Suppressor macrophage treated with lipopolysaccharide for 1 hour (primary cell): ENCODE measurements at places on chromosomes 6 and 20.

DNA sequence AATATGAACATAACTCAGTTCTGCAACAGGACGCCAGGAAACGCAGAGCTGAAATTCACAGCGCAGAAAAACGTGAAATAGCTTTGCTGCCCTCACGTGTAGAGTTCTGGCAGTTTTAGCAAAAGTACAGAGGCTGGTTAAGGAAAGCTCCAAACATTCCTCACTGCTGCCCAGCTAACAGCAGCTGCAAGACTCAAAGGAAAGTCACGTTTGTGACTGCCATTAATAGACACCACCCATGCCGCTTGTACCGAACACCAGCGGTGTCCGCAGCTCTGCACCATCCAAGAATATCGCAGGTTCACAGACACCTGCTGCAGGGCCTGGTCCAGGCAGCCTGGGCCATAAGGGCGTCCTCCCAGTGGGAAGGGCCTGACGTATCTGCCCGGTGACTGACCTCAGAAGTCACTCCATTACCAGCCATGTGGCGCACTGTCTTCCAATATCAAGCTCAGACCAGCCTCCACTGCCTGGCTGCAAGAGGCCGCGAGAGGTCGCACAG is 61.4 kb downstream of the WDR27 start:
- DNase-seq, result no peak

- no peak for DNase-seq
These were observed 242.5 kb upstream of the KCNG1 start for GRCh38 chr20:51265361-51265760.

- DNase-seq, result no peak
These were observed 90.2 kb downstream of the GMDS start for GRCh38 chr6:2155206-2155605.

DNA sequence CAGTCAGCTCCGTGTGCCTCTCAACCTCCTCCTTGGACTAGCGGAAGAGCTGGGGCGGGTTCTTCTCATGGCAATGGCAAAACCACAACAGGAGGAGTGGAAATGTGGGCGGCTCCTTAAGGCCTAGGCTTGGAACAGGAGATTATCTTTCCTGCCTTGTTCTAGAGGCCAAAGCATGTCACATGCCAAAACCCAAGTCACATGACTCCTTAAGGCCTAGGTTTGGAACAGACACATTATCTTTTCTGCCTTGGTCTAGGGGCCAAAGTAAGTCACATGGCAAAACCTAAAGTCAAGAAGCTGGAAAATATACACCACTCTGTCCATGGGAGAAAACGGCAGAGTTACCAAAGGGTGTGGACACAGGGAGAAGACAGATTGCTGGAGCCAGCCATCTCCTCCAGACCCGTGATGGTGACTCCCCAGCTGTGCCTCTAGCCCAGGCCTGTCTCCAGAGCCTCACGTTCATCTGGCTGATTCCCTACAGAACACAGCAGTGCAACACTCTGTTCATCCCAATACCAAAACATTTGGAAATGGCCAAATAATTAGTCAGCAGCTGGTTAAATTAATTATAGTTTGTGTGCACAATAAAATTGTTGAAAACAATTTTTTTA is 34.2 kb downstream of the ANKRD60 start:
- no peak for DNase-seq

DNA sequence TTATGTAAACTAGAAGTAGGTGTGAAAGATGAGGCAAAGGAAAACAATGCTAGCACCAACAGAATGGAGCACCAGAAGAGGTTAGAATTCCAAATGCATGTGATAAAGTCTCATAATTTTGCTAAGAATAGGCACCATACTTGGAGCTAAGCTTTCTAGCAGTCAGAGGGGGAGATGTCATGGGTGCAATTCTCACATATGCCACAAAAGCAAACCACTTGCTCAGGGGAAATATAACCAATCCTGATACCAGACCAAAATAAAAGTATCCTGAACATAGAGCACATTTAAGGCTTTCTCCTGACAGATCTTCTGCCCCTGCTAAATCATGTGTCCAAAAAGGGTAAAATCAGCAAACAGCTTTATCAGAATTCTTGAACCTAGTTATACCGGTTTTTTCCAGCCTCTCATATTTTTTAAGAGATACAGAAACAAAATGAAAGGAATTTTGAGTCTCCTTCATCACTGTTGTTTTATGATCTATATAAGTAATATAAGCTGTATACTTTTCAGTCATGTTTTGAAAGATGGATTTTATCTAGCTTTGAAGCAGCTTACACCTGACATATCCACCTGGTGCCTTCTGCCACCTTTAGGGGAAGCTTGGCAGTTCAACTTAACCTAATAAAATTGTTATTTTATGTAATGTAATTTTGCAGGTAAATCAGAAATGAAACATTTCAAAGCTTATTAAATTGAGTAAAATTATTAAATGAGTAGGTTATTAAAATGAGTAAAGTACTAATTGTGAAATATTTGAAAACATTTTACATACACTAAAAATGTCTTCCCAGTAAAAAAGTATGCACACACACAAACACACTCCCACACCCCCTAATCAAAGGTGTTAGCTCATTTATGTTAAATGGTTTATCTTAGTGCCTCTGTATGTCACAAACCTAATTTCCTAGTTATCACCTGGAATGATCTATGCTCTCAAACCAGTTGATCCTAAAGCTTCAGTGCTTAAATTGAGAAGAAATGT is 2.8 kb downstream of the SPO11 start:
- DNase-seq, result no peak

DNA sequence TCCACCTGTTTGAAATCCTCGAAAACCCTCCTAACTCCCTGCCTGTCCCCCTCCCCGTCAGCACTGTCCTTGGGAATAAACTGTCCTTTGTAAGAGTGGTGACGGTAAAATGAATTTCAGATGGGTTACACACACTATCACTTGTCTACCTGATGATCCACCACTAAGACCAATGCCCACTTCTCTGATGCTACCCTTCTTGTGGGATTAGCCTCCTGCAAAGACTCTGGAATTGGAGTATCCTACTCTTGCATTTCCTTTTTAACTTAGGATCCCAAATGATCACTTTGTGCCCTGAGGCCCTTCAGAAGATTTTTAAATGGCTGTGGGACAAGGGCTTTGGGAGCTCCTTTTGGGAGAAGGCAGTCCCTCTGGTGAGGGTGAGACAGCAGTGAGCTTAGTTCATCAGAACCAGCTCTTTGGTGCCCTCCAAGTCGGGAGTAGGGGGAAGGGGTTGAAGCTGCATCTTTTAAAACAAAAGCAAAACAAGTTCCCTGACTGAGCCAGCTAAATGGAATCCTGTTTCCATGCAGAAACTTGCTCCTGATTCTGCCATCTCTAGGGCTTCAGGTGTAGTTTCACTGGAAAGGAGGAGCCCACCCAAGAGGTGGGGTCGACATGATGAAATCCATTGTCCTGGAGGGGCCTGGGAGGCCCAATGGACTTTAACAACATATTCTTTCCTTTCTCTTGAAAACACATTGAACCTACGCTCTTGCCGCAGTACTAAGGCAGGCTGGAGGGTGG is 86.5 kb downstream of the ASXL1 start:
- DNase-seq, result no peak

DNA sequence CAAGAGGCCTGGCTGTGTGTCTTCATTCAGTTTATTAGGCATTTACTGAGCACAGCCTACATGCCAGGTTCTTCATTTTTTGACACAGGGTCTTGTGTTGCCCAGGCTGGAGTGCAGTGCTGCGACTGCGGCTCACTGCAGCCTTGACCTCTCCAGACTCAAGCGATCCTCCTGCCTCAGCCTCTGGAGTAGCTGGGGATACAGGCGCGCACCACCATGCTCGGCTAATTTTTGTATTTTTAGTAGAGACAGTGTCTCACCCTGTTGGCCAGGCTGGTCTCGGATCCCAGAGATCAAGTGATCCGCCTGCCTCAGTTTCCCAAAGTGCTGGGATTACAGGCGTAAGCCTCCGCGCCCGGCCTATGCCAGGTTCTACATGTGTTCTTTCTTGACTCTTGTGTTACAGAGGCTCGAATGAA is 601 bp upstream of the ATRN start:
- no peak for DNase-seq

- DNase-seq, result peak; percentile 17
These were observed 162.2 kb downstream of the LY86 start for GRCh38 chr6:6750594-6751265.

DNA sequence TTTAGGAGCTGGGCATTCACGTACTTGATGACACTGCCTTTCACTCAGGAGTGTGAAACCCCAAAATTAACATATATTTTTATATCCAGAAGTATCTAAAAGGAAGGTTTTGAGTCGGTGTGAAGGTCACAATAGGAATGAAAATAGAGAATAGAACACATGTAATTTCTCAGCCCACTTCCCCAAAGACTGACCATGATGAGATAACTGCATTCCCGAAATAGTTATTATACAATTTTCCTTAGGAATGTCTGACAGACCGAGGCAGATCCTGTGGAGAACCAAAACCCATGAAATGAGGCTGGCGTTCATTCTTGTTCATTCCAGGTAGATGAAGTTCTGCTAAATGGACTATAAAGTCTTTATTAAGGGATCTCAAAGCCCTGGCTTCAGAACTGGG is 10.3 kb downstream of the NSFL1C start:
- DNase-seq, result no peak

DNA sequence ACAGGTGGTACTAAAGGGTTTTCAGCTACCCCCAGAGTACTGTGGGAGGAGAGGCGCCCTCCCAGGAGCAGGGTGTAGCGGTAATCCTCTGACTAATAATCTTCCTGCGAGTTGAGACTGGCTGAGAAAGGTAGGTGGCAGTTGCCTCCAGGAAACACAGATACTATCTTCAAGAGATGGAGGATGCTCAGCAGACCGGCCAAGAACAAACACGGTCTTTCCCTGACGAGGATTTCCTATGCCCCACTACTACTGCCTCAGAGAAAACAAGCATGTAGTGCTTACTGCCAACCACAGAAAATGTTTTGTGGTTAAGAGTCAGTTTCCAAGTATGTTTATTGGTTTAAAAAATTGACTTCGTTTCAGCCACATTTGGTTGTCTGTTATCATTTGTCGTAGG is 26.8 kb downstream of the C6orf89 start:
- DNase-seq, result no peak

- no peak for DNase-seq
These were observed 14.8 kb upstream of the VNN1 start for GRCh38 chr6:132728616-132729015.

DNA sequence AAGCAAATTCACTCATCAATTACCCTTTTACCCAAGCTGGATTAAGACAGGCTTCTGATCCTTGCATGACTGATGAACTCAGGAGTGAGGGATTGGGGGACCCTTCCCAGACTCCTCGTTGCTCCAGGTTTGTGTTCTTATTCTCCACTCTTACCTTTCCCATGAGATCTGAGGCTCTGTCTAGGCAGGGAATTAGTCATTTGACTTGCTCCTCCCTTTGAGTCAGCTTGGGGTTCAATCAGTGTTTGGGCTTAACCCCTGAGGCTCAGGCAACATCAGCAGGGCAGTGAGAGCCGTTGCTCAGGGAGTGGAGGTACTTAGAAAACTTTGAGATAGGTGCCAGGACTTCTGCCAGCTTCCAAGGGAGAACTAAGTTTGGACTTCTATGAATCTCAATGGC is 20.7 kb upstream of the TOX2 start:
- no peak for DNase-seq

- no peak for DNase-seq
These were observed 50.5 kb downstream of the ZNF831 start for GRCh38 chr20:59214073-59214472.

DNA sequence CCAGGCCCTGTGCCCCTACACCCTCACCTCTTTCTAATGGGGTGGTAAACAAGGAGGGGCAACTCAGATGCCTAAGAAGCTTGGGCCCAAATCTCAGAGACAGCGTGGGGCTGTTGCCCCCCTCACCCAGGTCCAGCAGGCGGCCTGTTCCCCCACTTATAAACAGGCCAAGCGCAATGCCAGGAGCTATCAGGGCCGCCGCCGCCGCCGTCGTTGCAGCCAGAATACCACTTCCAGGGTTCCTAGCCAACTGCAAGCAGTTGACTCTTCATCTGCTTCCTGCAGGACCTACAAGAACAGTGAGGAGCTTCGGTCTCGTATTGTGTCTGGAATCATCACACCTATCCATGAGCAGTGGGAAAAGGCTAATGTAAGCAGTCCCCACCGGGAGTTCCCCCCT is 16.4 kb downstream of the PSMF1 start:
- DNase-seq, result no peak

DNA sequence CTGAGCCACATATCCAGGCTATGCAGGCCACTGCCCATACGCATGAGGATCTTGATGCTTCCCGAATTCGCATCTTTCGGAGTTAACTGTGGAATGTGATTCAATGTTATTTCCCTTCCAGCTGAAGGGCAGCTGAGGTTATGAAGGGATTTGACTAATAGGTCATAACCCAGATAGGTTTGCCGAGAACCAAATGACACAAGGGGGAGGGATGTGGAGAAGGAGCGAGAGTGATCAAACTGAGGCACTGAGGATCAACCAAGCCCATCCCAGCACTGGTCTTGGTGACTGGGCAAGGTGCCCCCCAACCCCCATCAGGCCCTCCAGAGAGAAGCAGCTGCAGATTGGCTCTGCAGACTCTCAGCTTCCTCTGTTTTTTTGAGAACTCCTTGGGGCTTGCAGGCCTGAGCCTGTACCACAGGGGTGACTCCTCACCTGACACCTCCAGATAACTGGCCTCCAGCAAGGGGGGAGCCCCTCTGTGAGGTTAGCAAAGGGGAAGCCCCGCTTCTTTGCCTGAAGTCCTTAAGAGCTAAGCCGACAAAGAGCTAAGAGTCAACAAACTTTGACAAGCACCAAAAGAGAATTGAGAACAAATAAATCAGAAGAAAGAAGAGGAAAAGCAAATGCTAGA is 185.9 kb downstream of the PDE7B start:
- no peak for DNase-seq

- no peak for DNase-seq
These were observed 17.2 kb downstream of the TXNDC5 start for GRCh38 chr6:7893342-7893741.

DNA sequence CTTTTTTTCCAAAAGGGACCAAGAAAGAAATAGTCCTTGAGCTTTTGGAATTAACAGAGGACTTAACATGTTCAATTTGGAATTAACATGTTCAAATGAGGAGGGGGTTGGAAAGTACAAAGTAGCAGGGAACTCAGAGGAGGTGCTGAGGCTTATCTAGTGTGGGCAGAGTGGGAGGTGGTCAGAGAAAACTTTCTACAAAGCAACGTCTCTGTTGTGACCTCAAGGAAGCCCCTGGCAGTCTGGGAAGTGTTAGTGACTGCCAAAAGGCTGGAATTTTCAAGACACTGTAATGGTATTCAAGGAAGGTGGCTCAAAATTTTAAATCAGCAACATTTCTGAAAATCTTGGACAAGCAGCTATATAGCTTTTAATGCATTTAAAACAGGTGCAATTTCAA is 7.3 kb downstream of the ECI2 start:
- DNase-seq, result no peak

- DNase-seq, result peak; percentile 76
These were observed 1.6 kb downstream of the PSMA7 start for GRCh38 chr20:62141397-62142251.

GRCh38 chr6:149079911-149080491 is 237.5 kb upstream of the TAB2 start:
- DNase-seq, result peak; percentile 88
